ENCODE measurements at places on chromosomes 11 and 22.

GRCh38 chr11:69947059-69947792 lies 128.0 kb upstream of the FGF3 start:
- no peak for DNase-seq

DNA sequence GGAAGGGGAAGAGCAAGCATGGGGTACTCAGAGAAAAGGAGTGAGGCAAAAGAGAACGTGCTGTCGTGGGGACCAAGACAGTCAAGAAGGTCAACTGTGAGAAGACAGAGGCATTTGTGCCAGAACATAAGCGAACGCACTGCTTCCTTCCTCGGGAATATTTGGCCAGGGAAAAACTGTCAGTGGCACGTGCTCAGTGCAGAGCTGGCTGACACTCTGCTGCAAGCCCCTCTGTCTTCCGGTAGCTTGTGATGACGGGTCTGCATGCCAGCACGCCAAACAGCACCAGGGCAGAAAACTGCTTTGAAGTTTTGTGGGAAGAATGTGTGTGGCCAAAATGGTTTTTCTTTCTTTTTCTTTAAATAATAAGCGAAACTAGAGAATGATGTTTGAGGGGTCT lies 60.6 kb downstream of the SMCO4 start:
- DNase-seq, result no peak

DNA sequence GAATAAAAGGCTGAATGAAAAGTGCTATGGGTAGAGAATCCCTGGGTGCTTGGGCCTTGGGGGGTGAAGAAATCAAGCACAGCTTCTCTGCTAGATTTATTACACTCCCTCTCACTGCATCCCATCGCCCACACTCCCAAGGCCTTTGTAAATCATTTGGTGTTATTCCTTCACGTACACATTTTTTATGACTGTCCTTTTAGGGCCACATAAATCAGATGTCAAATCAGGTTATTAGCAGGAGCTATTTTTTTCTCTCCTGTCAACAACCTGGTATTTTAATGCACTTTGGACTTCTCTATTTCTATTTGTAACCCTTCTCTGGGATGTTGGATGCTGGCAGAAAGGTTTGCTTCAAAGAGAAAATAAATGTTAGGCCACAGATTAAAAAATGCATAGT lies 408.8 kb downstream of the INSC start:
- DNase-seq, result no peak

DNA sequence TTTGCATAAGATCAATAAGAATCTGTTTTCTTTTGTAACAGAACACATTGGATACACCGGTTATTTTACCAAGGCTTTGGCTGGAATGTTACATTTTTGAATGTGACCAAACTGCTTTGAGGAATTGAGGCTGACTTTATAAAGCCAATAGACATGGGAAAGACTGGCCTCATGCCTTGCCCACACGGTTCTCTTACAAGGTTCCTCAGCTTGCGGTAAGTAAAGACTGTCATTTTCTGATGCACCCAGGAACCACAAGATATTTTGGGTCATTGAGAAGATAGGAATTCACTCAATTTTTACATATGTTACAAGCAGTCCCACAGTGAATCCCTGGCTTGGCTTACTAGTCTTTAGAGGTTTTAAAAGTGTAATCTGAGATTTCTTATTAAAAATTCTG lies 23.9 kb downstream of the OR10A6 start:
- no peak for DNase-seq

GRCh38 chr11:18490319-18490718 lies 34.7 kb downstream of the LDHAL6A start:
- DNase-seq, result no peak

DNA sequence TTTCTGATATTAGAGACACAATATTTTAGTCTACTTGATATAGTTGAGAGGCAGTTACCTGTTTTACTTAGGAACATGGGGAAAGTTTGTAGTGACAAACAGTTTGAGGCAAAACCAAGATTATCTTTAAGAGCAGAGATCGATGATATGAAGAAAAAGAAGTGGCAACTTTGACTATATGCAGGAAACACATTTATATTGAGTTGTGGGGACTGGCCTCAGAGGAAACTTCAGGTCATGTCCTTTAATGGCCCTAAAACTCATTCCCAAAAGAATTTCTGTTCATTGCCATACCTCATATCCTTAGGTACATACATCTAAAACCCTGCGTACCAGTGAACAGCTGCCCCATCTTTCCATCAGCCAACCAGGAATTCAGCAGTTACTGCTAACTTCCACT lies 4.5 kb downstream of the HBG1 start:
- DNase-seq, result no peak

- DNase-seq, result no peak
Observed at GRCh38 chr11:58617976-58618557, 4.4 kb upstream of the CNTF start.

- DNase-seq, result no peak
Observed at GRCh38 chr22:39250131-39250530, 5.3 kb upstream of the PDGFB start.

DNA sequence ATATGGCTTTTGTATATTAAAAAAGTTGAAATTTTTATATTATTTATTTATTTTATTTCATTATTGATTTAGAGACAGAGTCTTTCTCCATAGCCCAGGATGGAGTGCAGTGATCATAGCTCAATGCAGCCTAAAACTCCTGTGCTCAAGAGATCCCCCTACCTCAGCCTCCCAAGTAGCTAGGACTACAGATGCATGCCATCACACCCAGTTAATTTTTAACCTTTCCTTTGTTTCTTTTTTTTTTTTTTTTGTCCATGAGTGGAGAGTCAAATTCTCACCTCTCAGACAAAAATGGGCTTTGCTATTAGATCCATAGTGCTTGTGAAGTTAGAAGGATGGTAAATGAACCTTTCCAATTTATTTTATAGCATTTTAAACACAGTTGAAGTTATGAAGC lies 182.5 kb downstream of the SOX6 start:
- DNase-seq, result no peak

GRCh38 chr22:23401111-23401909 lies 178.8 kb downstream of the IGLL1 start:
- no peak for DNase-seq

GRCh38 chr22:27842669-27843431 lies 41.3 kb upstream of the MN1 start:
- peak; percentile 49 for DNase-seq

- DNase-seq, result no peak
Observed at GRCh38 chr11:34650528-34650927, 29.6 kb downstream of the EHF start.

- DNase-seq, result no peak
Observed at GRCh38 chr11:94150056-94150455, 21.4 kb downstream of the PANX1 start.

DNA sequence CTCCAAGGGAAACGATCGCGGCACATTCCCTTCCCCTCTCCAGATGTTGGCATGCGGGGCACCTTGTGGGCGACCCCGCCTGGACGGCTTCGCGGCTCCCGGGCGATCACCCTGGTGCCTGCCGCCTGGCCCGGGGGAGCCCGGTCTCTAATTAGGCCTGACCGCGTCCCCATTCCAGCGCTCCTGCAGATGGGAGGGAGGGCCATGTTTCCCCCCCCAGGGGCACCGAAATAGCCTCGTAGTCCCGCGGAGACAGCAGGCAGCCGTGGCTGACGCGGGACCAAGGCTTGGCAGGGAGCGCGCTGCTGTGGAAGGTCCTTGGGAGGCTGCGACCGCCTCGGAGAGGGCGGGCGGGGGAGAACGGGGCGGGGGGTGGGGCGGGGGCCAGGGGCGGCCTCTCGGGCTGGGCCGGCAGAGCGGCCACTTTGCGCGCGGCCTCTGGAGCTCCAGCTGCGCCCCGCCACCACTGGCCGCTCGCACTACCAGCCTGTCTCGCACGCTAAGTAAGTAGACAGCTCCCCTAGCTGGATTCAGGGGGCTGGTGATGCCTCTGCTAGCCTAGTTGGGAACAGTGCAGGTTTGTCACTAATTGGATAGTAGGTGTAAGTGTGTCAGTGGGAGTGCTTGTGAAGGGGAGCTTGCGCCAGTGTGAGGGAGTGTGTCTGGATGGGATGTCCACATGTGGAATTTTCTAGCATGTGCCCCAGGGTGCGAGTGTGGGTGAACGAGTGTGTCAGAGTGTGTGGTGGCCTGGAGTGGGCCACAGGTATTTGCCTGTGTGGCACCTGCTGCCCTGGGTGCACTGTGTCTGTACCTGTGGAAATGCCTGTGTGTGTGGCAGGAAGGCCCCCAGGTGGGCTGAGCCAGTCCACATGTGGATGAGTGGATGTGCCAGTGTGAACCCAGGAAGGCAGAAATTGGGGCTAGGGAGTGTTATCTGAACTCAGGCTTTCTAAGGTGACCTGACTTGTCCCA lies at the start of gene INSC:
Gene INSC (plus strand): TSS at position 423 of the 975 bp plus-strand sequence. CDS start 34,252 bp downstream, outside the sequence.
- peak; percentile 19 for DNase-seq

DNA sequence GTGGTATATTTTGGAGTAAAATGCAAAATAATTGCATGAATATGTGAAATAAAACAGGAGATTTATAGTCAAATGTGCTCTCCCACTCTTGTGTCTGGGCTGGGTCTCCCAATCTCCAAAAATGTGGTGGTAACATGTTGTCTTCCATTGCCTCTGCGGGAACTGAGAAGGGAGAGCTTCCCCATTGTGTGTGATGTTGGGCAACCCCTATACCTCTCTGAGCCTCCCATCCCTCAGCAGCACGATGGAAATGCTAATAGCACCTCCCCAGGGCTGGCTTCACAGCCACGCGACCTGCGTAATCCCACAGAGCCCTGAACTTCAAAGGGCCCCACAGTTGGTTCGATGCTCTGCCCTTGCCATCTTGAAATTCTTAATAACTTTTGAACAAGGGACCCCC lies 72.0 kb downstream of the TP53I11 start:
- DNase-seq, result no peak

- DNase-seq, result peak; percentile 62
Observed at GRCh38 chr11:44960200-44960845, 9.6 kb upstream of the TP53I11 start.

GRCh38 chr11:101126551-101127196 lies 2.9 kb downstream of the PGR start:
- no peak for DNase-seq

DNA sequence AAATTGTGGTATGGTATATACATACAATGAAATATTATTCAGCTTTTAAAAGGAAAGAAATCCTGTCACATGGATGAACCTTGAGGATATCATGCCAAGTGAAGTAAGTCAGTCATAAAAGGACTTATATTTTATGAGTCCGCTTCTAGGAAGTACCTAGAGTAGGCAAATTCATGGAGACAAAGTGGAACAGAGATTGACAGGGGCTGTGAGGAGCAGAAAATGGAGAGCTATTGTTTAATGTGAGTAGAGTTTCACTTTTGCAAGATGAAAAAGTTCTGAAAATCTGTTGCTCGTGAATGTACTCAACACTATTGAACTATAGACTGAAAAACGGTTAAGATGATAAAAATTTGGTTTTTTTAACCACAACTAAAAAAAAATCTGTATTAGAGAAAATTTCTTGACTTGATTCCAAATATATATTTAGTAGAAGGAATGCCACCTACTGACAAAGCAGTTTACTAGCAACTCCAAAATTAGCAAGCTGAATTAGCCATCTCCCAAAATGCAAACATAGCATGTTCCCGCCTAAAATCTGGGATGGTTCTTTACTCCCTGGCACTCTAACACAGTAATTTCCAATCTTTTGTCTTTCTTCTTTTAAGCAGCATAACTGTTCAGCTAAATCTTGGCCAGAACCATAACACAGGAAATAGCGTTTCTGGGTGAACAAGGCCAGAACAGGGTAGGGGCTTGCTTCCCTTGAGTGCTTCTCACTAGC lies 1.5 kb downstream of the UFD1 start:
- DNase-seq, result peak; percentile 17

- DNase-seq, result no peak
Observed at GRCh38 chr11:67384851-67385366, 6.9 kb upstream of the RAD9A start.

- no peak for DNase-seq
Observed at GRCh38 chr11:101441747-101442146, 142.1 kb downstream of the TRPC6 start.

- no peak for DNase-seq
Observed at GRCh38 chr22:48320683-48321451, 1506.8 kb downstream of the BRD1 start.

DNA sequence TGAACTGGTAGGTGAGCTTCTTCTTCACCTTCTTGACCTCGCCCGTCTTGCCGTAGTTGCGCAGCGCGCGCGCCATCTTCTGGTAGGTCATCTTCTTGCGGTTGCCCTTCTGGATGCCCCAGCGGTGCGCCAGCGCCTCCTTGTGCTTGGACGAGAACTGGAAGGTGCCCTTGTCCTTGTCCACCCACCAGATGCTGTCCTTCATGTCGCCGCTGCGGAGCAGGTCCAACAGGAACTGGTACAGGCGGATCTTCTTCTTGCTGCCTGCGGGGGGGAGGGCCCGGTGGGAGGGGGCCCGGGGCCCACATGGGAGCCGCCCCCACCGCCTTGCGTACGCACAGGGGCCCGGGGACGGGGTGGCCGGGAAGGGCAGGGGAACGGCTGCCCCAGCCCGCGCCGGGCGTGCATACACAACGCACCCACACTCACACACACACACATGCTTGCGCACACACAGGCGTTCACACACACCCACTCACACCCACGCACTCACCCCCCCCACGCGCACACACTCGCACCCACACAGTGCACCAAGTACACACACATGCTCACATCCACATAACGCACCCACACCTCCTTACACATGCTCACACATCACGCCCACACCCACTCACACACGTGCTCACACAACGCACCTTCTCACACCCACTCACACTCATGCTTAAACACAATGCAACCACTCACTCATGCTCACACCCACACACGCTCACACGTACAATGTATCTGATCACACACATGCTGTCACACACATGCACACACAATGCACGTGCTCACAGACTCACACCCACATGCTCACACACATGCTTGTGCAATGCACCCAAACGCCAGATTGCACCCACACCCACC lies 3.0 kb upstream of the MYBPC3 start:
- peak; percentile 93 for DNase-seq

DNA sequence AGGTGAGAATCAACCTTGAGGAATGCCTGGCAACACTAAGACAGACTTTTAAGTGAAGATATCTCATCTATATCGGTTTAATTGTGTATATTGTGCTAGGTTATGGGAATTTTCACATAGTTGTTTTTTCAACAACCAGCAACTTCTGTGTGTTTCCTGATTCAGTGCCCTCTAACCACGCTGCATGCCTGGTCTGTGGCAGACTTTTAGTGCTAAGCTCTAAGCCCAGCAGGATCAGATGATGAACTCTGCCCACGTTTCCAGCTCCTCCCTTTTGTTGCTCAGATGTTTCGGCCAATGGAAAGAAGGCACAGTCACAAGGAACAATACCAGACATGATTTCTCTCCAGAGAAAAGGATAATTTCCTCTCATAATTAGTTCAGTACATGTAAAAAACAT lies 1.4 kb upstream of the VWA5A start:
- DNase-seq, result no peak

DNA sequence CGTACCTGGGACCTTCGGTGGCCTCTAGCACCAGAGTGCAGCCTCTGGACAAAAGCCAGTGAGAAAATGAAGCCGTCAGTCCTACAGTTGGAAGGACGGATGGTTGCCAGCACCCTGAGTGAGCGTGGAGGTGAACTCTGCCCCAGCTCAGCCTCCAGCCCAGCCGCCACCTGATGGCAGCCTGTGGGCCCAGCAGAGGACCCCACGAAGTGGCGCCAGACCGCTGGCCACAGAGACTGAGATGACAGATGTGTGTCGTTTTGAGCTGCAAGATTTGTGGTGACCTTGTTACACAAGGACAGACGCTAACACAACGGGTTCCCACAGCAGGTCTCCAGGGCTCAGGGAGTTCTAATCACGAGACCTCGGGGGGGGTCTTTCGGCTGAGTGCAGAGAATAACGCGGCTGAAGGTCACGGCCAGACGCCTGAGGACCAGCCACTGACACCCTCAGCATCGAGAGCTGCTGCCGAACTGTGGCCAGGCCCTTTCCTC lies 75.0 kb downstream of the BRD1 start:
- no peak for DNase-seq

GRCh38 chr11:66727282-66728037 lies 1.6 kb downstream of the SPTBN2 start:
- peak; percentile 35 for DNase-seq
